NCI-H82 (cell line): ENCODE measurements at places on chromosomes 5 and 9.
A peak's percentile ranks its signal among the peaks of the same experiment; 100 is the strongest.

GRCh38 chr9:115591584-115591984 is 473.6 kb upstream of the TNC start:
- DNase-seq, result peak; percentile 86

GRCh38 chr5:176608142-176608705 is 1.7 kb downstream of the GPRIN1 start:
- no peak for DNase-seq

DNA sequence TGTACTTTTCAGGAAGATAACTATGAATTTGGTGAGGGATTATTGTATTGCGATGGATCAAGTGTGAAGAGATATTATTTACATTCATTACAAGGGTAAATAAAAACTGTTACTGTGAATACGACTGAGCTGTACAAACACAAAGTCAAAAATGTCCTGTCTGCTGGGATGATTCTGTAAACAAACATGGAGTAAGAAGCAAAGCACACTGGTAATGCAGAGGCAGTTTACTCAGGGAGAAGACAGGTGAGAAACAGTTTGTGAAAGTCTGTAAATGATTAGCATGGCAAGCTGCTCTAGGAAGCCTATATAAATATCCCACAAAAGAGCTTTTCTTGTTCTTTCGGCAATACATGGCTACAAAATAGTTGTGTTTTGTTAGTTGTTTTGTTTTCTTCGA is 115.4 kb upstream of the GNA14 start:
- DNase-seq, result no peak

- peak; percentile 17 for DNase-seq
Observed at GRCh38 chr9:14296495-14297113, 17.3 kb downstream of the NFIB start.

DNA sequence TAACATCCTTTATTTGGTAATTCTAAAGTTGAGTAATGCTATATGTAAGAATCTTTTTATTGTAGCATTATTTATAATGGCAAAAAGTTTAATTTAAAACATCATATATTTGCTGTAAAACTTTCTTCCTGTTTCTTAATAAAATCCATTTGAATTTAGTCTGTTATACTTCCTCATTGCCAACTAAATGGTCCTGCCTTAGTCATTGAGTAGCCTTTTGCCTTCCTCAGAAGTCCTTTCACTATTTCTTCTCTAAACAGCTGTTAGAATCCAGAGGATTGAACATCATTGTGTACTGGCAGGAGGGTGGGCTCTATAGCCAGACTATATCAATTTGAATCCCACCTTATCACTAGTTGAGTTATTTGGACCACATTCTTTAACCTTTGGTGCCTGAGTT is 11.0 kb downstream of the SLC44A1 start:
- no peak for DNase-seq

- no peak for DNase-seq
Observed at GRCh38 chr9:89114741-89115140, 63.9 kb downstream of the SHC3 start.

GRCh38 chr5:121795511-121795910 is 56.2 kb upstream of the FTMT start:
- DNase-seq, result no peak

- no peak for DNase-seq
Observed at GRCh38 chr5:67233075-67233474, 36.5 kb upstream of the CD180 start.

DNA sequence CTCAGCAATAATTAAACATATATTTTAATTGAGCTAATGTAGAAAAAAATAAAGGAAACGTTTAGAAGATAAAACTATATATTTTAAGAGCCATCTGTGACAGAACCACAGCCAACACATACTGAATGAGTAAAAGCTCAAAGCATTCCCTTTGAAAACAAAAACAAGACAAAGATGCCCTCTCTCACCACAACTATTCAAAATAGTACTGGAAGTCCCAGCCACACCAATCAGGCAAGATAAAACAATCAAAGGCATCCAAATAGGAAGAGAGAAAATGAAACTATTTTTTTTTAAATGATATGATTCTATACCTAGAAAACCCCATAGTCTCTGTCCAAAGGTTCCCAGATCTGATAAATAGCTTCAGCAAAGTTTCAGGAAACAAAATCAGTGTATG is 262.0 kb downstream of the HTR1A start:
- DNase-seq, result no peak

DNA sequence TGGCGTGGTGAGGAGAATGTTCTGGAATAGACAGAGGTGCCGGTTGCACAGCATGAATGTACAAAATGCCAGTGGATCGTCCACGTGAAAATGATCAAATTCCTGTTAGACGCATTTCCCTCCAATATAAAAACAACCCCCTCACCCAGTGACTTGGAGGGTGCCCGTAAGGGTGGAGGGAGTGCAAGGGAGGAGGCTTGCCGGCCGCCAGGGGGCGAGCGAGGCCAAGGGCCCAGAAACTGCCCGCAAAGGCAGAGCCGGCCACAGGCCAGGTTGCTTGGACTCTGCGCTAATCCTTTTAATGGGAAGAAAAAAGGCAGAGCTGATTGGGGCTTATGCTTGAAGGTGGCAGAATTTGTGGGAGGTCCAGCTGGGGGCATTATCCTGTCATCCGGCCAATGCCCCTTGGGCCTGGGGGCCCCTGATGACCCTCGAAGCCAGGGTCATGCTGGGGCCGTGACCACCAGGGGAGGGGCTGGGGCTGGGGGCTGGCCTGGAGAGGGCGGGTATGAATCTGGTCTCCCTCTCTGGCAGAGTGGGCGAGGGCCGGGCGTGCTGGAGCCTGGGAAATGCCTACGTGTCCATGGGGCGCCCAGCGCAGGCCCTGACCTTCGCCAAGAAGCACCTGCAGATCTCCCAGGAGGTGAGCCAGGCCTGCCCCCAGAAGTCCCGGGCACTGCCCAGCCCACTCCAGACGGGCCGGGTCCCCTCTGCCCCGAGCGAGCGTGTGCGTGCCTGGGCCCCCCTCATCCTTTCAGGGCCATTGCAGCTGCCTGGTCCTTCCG is 12.0 kb downstream of the GPSM1 start:
- DNase-seq, result peak; percentile 87

GRCh38 chr5:133934822-133935666 is 33.4 kb downstream of the C5orf15 start:
- no peak for DNase-seq

DNA sequence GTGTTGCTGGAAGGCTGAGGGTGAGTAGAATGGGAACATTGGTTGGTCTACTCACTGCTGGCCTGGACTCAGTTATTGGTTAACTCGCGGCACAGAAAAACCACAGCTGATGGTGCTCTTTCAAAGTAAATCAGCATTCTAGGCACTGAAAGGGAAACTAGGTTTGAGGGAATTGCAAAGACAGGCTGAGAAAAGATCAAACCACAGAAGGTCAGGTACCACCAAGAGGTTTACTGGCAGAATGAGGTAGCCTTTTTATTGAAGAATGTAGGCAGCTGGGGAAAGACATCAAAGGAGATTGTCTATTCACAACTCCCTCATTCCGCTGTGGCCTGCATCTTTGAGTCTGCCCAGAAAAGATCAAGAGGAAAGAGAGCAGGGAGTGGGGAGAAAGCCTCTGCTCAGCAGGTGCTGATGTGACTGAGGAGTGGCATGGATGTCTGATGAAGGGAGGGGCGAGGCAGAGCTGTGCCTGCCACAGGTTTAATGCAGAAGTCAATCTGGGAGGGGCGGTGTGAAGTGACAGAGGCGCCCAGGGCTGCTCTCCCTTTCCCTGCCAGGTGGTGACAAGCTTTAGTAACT is 255.5 kb downstream of the MAN2A1 start:
- no peak for DNase-seq

DNA sequence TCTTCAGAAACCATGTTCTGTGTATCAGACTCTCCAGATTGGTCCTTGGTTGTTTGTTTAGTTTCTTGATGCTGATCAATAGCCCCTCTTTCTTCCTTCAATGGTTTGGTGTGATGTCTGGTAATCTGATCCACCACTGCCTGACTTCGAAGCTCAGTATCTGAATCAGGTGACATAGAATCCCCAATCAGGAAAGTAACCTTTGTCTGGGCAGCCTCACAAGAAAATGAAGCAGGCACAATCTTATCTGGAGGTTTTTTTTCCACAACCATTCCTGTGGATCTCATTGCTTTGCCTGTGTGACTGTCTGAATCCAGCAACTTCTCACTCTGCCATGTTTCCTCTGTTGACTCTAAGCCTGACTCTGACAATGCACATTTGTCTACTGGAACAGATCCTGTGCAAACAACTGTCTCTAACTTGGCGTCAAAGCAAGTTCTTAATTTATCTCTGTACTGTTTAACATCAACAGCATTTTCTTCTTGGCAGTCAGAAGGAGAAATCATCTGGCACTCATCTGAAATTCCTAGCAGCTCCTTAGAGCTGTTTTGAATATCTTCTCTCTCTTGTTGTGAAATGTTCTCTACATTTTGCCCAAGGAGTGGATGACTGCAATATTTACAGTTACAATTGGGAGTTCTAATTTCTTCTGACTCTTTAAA is 37.1 kb upstream of the RAPGEF6 start:
- no peak for DNase-seq

- peak; percentile 78 for DNase-seq
Observed at GRCh38 chr9:70113403-70114022, 69.9 kb downstream of the MAMDC2 start.

GRCh38 chr9:26656003-26656870 is 236.4 kb downstream of the CAAP1 start:
- peak; percentile 70 for DNase-seq

- no peak for DNase-seq
Observed at GRCh38 chr9:37760416-37761161, 7.0 kb downstream of the TRMT10B start.

- DNase-seq, result no peak
Observed at GRCh38 chr9:113504725-113505590, 41.4 kb downstream of the RGS3 start.

- peak; percentile 66 for DNase-seq
Observed at GRCh38 chr9:76378367-76379073, 15.7 kb downstream of the RFK start.

DNA sequence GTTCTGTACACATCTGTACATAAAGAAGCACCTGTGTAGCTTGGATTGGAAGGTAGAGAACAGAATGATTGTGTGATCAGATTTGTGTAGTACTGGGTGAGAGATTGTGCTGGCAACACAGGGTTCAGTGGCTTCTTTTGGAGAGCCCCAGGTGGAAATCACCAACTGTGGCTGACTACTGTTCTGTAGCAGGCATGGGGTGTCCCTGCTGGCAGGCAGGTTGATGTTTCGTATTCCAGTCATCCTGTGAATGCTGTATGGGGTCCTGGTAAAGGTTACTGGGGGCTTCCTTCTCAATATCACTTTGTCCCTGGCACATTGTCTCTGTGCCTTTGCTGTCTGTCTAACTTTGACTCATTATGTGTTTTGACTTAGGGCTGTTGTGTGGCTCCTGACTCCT is 5.3 kb downstream of the ASPN start:
- DNase-seq, result no peak

DNA sequence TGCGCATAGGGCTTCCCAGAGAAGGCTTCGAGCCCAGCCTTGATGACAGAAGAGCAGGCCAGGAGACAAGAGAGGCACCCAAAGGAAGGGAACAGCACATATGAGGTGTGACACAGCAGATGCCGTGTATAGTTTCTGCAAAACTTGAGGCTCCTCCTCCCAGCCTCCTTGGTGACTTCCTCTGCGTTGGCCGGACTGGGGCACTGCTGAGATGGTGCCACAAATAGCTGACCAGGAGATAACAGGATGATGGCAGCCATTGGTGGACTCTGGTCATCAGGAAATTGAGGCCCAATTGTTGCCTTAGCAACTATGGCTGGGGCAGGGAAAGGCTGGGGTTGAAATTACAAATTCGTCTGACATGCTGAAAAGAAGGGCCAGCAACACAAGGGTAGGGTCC is 4.8 kb upstream of the ZNF79 start:
- no peak for DNase-seq

GRCh38 chr5:7815892-7816534 is 34.9 kb downstream of the CFAP90 start:
- DNase-seq, result peak; percentile 90

- no peak for DNase-seq
Observed at GRCh38 chr5:107168086-107168485, 502.7 kb downstream of the EFNA5 start.

- no peak for DNase-seq
Observed at GRCh38 chr5:73529081-73529480, 30.8 kb downstream of the BTF3 start.

DNA sequence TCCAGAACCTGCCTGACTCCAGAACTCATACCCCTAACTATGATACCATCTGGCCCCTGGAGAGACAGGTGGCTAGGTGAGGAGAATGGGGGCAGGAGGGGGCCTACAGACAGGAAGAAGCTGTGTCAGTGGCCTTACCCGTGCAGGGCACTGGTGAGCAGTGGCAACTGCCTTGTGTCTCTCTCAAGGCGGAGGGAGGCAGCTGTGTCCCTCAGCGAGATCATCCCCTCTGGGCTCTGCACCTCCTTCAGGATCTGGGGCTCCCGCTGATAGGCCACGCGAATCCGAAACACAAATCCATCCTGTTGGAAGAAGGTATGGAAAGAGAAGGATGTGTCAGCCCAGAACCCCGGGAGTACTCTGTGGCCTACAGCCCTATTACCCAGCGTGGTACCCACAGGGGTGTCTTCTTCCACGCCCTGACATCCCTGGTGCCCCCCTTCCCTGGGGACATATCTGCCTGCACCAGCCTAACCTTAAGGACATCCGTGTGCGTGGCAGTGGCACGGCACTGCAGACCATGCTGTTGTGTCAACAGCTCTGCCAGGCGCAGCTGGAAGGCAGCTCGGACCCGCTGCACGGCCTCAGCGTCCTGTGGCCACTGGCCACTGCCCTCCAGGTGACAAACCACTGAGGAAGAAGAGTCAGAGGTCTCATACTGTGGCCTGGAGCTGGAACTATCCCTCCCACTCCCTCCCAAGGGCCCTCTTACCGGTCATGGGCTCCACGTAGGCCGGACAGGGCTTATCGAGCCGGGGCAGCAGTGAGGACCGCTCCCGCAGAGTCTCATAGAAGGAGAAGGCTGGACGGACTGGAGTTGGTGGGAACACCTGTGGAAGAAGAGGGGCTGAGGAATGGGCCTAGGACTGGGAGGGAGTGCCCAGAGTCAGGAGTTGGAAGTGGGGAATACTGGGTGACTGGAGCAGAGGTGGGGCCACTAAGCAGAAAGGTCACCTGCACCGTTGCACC is 7.8 kb downstream of the NOL6 start:
- DNase-seq, result no peak

- no peak for DNase-seq
Observed at GRCh38 chr5:87729781-87730180, 317.1 kb upstream of the CCNH start.

- no peak for DNase-seq
Observed at GRCh38 chr5:160152287-160152686, 33.0 kb upstream of the PWWP2A start.

- DNase-seq, result peak; percentile 64
Observed at GRCh38 chr9:115522912-115523311, 405.0 kb upstream of the TNC start.

GRCh38 chr9:124505006-124505900 is 1.9 kb downstream of the NR5A1 start:
- no peak for DNase-seq

- DNase-seq, result no peak
Observed at GRCh38 chr5:128649192-128649591, 111.1 kb upstream of the FBN2 start.

GRCh38 chr5:25362799-25363198 is 718.0 kb upstream of the CDH10 start:
- no peak for DNase-seq

- no peak for DNase-seq
Observed at GRCh38 chr9:97863314-97863713, 10.3 kb downstream of the FOXE1 start.

GRCh38 chr9:132356324-132356924 is 1.6 kb upstream of the SETX start:
- DNase-seq, result no peak
